ENCODE measurements at places on chromosomes 12 and 14. TPM values are rescaled to one million over a fixed set of nuclear protein-coding genes. Genes with fewer than 3 reads are reported as not detected.

The CLEC6A gene
- total RNA-seq = not detected

The GARIN6 gene
- total RNA-seq = not detected

The SLC39A5 gene
- total RNA-seq = 3.2 TPM

The SLC11A2 gene
- 99.1 TPM for total RNA-seq

The RPS6KA5 gene
- 4.3 TPM for total RNA-seq

GRCh38 chr14:75333606-75334548, 55.2 kb downstream of the FOS start:
- no peak for DNase-seq

DNA sequence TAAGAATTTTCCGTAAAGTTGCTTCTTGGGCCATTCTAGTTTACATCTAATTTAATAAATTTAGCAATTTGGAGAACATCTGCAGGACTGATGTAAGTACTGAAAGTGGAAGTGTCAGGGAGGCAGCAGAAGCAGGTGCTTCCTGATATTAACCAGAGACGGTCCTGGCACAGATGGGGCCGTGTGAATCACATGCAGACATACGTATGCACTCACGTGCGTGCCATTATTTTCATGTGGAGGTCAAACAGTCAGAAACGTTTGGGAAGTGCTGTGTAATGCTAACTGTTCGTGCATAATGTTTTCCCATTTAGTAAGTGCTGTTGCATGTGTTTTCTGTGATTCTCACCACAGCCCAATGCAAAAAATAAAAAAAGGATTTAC, 87.8 kb upstream of the DYNC1H1 start:
- no peak for DNase-seq

DNA sequence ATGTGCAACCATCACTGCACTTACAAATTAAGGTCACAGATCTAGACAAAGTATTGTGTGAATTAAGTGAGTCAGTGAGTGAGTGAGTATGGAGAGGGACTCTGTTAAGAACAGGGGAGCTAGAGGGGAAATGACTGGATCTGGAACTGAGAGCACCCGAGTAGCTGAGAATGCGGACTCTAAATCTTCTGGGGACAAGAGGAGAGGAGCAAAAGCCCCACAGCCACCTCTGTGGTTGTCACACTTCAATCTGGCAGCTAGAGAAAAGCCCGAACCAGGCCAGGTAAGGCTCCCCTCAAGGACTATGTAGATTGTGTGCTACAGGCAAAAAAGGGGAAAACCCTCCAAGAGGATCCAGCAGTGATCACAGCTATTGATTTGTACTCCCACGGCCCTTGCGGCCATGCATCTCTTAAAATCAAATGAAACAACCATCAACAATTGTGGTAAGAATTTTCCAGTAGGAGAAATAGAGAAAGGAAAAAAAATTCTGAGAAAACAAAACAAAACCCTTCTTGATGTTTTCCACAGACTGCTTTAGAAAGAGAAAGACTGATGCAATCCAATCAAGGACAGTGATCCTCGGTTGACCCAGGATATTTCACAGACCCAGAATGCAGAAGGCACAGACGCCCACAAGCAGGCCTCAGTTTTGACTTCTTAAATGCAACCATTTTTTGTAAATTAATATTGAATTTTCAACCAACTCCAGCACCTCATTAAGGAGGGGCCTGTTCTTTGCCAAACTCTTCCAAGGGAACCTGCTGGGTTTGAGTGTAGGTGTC, 109.6 kb downstream of the SLC38A6 start:
- DNase-seq = peak; percentile 28

- no peak for DNase-seq
Measured at GRCh38 chr14:94532447-94532846, 23.2 kb upstream of the SERPINA12 start.

- peak; percentile 89 for DNase-seq
Measured at GRCh38 chr14:60561845-60562746, 53.1 kb downstream of the SIX6 start.

GRCh38 chr14:99168330-99168729, 103.7 kb downstream of the BCL11B start:
- DNase-seq = peak; percentile 20

DNA sequence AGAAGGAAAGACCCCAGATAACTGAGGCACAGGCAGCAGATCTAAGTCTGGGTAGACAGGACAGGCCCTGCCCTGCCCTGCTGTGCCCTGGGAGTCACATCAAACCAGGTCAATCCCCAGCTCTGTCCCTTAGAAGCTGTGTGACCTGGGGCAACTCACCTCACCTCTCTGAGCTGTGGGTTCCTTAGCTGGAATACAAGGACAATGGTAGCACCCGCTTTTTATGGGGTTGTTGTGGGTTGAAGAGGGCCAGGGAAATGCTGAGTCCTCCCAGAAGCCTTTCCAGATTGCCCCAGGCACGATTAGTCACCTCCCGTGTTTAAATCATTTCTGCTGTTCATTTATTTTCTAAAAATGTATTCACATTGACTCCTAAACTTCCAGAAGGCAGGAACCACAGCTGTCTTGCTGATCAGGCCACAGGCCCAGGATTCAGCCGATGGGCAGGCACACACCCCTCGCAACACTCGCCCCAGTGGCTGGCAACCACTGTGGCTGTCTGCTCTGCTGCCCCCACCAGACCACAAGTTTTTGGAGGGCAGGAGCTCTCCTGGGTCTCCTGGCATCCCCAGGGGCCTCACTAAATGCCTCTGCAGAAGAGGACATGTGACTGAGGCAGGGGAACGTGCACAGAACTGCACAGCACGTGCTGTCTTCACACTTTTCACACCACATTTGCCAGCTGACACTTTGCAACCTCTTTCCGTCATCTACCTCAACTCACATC, 3.0 kb downstream of the SELPLG start:
- no peak for DNase-seq

DNA sequence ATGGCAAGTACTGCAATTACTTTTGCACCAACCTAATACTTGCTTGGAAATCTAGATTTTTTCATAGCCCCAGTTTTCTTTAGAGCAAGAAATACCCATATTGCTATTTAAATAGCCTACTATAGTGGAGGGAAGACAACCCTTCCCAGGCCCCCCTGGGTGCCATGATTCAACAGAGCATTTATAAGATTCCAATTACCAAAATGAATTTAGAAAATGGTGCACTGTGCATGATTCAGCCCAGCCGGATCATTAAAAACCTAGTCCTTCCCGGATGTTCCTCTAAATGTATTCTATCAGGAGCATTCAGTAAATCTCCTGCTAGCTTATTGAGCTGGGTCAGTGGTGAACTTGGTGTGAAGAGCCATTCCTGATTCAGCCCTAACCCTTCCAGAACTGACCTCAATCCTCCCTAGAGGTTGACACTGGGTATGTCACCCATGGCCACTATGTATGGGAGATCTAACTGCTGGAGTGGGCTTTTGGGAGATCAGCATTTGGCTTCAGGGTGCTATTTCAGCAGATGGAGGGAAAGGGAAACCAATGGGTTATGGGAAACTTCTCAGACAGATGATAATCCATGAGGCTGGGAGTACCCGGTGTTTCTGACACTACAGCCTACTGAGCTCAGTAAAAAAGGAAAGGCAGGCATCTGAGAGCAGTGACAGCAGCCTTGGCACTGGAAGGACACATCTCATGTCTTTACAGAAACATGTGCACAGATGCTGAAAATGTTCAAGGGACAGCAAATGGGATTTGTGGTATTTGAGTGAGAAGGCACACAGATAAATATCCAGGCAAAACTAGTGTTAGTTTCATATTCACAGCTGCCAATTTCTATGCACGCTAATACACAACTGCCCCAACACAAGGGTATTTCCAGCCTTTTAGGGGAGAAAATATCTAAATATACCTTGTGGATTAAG, 258.9 kb downstream of the DPF3 start:
- DNase-seq = no peak
